Activated CD4-positive, alpha-beta T cell treated with anti-CD3 and anti-CD28 coated beads, Interleukin-2, Interleukin-4, amounts not matched to agents 100 ng/mL and 50 ng/mL, durations not matched to agents 16 hours and 8 hours (primary cell): ENCODE measurements at places on chromosomes 2 and 18.

DNA sequence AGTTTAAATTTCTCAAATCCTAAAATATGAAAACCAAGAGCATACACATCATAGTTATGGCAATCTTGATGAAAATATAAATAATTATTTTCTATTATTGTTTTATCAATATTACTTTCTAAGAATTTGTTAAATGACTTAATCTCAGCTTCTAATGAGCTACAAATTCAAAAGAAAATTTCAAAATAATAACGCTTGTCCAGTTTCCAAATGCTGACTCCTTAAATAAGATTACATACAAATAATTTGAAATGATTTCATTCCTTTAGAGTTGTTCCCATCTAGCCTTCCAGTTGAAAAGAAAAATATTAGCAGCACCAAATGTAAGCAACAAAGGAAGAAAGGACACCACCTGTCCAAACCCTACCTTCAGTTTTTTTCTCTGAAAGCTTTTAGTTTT is 82.4 kb upstream of the COL5A2 start:
- DNase-seq = no peak

DNA sequence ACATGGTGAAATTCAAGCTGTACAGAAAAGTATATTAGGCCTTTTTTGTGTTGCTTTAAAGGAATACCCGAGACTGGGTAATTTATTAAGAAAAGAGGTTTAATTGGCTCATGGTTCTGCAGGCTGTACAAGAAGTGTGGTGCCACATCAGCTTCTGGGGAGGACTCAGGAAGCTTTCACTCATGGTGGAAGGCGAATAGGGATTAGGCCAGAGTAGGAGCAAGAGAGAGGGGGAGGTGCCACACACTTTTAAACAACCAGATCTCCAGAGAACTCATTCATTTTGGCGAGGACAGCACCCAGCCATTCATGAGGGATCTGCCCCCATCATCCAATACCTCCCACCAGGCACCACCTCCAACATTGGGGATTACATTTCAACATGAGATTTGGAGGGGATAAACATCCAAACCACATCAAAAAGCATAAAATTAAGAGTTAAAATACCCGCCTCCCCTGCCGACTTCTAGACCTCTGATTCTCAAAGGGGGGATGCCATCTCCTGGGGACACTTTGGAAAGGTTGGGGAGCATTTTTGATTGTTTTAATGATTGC is 15.1 kb upstream of the LIPG start:
- no peak for DNase-seq

GRCh38 chr2:109330056-109330455 is 201.1 kb downstream of the SH3RF3 start:
- DNase-seq = no peak

DNA sequence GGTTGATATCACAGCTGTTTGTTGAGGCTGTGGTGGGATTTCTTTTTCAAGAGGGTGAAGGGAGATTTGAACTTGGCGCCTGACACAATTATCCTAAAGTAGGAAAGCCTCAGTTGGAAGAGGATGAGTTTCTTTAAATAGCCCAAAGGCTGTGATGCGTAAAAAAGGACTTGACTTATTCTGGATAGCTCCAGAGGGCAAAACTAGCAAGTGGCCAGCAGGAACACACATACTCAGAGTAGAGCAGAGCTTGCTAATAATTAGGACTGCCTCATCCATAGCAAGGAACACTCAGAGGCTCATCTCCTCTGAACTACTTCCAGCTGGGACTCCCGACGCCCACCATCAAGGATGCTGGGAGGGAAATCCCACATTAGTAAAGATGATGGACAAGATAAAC is 74.0 kb downstream of the AFF3 start:
- no peak for DNase-seq

DNA sequence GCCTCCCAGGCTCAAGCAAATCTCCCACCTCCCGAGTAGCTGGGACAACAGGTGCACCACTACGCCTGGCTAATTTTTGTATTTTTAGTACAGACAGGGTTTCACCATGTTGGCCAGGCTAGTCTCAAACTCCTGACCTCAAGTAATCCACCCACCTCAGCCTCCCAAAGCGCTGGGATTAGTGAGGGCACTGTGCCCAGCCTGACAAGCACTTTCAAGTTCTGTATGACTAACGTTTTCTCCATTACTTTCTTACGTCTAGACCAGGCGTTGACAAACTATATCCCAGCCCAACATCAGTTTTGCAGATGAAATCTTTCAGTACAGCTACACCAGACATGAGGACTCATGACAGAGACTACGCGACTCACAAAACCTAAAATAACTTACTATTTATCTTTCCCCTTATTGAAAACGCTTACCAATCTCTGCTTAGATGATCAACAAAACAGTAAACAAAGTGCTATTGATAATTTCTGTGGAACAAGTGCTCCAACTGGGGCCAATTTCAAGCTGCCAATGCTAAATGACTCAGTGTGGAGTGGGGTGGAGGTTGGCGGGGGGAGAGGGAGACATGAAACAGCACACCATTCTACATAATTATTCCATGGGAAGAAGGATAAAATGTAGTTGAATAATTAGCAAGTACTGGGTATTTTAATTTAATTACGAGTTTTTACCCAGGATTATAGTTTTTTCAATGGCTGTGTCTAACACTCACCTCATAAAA is 59.1 kb downstream of the SAP130 start:
- DNase-seq = no peak

DNA sequence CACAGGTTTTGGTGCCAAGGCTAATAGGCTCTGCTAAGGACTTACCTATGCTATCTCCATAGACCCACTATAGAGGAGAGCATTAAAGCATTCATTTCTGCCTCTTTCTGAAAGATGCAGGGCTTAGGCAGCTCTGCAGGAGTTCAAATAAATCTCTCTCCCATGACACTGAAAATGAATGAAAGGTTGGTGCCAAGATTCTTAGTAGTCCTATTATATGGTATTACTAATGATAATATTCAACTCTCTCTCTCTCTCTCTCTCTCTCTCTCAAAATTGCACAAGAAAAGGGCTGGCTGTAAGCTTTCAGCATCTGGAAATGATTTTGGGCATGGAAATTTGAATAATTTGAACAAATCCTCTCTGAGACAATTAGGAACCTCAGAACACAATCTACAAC is 433.7 kb downstream of the MBD2 start:
- no peak for DNase-seq

- no peak for DNase-seq
These were observed 2.5 kb upstream of the KYNU start for GRCh38 chr2:142875010-142875409.

- DNase-seq = no peak
These were observed 505.8 kb downstream of the ZEB2 start for GRCh38 chr2:144014103-144014502.

- peak; percentile 77 for DNase-seq
These were observed 19.8 kb downstream of the MYL12B start for GRCh38 chr18:3281456-3282400.

DNA sequence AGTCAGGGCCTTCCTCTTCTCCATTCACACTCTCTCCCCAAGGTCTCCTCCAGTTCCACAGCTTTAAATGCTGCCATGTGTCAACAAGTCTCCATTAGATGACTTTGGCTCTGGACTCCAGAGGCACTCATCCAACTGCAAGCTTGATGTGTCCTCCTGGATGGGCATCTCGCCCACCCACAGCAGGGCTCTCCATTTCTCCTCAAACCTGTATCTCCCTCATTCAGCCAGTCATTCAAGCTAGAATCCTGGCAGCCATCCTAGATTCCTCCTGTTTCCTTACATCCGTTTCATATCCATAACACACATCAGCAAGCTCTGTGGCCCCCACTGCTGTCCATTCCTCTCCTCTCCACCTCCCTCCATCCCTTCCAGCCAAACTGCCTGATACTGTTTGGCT is 88.4 kb upstream of the AFF3 start:
- no peak for DNase-seq

GRCh38 chr2:180520206-180520605 is 460.2 kb upstream of the UBE2E3 start:
- DNase-seq = no peak

GRCh38 chr2:219828127-219828526 is 200.7 kb downstream of the SLC4A3 start:
- DNase-seq = no peak

DNA sequence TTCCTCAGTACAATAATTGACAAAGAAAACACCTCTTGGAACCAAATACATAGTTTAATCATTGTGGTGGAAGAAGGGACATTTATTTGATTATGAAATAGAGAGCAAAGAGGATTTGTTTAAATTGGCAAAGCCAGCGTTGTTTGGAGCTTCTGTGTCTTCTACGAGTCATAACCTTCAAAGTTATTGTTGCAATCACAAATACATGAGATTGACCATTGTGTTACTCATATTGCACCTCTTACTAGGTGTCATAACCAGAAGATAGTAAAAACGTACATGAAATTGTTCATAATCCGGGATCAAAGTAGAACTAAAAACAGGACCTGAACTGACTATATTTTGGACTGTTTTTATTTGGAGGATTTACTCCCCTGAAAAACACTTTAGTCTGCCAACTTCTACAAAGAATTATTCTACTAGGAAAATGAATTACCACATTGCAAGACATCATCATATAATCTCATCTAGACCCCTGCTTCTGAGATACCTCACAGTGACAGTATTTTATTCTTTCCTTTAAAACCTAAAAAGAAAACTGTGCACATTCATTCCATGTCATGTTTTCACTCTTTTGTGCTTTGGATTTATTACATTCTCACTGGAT is 151.7 kb upstream of the KLF7 start:
- peak; percentile 81 for DNase-seq

DNA sequence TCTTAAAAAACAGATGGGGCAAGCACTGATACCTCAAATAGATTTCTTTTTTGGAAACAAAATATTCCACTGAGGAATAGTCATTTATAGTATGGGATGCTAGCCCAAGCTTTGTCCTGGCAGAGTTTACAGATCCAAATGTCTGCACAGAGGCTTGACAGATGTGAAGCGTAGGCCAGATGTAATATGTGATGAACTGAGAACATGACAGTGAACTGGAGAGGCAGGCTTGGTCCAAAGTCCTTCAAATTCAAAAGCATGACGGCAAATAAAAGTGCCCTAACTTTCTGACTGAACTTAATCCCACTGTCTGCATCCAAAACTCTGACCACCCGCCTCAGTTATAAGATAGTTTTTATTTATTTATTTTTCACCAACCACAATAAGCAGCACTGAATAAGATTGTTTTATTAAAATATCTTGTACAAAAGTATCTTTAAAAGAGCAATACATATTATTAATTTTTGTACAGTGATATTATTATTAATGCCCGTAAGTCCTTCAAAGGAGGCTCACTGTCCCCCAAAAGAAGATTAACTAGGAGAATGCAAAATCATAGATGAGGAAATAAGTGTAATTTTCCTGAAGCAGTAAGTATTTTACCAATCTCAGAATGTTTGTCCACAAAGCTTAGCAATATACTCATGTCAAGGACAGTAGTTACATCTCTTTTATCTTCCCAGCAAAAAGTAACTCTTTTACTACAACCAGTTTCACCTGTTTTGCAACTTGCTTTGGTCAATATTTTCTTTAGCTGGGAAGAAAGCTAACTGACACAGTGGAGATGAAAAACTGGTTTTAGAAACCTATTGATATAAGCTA is 10.7 kb upstream of the SPOPL start:
- DNase-seq = no peak

GRCh38 chr2:23637011-23637778 is 252.2 kb downstream of the KLHL29 start:
- no peak for DNase-seq

- DNase-seq = no peak
These were observed 131.3 kb upstream of the CBLN2 start for GRCh38 chr18:72675394-72675793.

GRCh38 chr18:22796113-22796512 is 137.0 kb upstream of the RBBP8 start:
- DNase-seq = no peak

DNA sequence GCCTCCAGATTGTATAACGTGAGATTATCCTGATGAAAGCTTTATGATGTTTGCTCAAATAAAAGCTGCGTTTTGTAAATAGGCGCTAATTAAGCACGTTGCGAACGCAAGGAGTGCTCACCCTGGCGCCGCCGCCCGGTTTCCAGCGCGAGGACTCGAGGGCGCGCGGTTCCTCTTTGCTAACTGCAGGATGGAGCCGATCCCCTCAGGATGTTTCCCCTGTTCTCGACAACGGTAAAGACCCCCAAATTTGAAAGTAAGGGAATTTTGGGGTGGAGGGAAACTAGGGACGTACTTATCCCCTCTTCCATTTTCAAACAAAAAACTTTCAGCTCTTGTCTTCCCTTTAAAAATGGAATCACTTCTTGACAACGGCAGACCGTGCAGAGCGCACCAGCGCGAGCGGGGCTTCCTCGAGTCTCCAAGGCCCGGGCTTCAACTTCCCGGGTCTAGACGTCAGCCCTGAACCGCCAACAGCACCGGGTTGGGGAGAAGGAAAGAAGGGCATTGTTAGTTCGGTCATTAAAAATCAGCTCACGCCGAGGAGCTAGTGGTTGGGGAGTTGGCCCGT is 1.1 kb upstream of the GBX2 start:
- DNase-seq = no peak

DNA sequence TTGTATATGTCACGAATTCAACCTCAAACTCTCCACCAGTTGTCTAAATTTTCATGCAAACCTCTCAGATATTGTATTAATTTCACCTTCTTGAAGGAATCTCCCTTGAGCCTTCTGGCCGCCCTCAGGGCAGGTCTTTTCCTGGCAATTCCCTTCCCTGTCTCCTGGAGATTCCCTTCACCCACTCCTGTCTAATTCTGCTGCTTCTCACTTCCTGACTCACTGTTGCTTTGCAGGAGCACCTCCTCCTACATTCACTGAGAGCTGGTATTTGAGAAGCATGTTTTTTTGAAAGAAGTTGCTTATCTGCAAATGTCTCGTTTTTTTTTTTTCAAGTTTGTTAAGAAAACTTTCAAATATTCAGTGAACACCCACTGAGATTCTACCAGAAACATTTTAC is 79.9 kb upstream of the OTOS start:
- DNase-seq = no peak

DNA sequence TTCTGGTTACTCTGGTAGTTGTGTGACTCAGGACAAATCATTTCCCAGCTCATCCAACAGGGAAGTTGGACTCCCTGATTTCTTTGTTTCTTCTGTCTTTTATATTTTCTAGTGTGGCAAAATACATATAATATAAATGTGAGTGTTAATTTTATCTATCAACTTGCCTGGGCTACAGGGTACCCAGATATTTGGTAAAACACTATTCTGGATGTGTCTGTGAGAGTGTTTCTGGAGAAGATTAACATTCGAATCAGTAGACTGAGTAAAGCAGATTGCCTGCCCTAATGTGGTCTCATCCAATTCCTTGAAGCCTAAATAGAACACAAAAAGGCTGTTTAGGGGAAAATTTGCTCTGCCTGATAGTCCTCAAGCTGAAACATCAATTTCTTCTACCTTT is 122.9 kb upstream of the STPG4 start:
- DNase-seq = no peak

DNA sequence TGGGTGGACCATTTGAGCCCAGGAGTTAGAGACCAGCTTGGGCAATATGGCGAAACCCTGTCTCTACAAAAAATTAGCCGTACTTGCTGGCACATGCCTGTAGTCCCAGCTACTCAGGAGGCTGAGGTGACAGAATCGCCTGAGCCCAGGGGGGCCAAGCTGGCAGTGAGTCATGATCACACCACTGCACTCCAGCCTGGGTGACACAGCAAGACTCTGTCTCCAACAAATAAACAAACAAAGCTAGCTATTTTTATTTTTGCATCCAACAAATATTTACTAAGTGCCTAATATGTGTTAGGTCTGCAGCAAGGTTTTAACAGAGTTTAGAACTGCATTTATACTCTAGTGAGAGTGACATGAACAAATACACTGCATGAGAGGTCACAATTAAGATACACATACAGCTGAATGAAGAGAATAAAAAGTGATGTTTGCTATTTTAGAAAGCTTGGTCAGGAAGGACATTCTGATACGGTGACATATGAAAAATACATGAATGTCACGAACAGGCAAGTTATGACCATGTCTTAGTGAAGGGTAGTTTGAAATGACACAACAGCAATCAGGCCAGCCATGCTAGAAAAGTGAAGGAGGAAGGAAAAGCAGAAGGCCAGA is 83.2 kb upstream of the FRZB start:
- DNase-seq = peak; percentile 45
